ENCODE measurements at places on chromosomes 7 and 10.

- peak; percentile 36 for DNase-seq
Measured at GRCh38 chr10:32938554-32939061, 19.4 kb downstream of the ITGB1 start.

DNA sequence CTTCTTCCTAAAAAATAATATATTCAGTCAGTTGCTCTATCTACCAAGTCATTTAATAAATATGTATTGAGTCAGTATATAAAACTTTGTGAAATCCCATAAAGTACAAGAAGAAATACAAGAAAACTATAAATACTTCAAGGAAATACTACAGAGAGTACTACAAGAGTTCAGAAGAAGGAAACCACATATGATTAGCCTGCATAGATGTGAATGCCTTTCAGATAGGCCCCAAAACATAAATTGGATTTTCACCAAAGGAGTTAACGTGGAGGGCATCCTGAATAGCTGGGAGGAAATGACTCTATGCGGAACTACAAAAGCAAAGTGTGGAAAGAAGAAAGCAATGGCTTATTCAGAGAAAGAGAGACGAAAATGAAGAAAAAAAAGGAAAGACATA lies 120.1 kb downstream of the LRRN3 start:
- no peak for DNase-seq

- DNase-seq = no peak
Measured at GRCh38 chr7:26379711-26380110, 88.0 kb downstream of the SNX10 start.

DNA sequence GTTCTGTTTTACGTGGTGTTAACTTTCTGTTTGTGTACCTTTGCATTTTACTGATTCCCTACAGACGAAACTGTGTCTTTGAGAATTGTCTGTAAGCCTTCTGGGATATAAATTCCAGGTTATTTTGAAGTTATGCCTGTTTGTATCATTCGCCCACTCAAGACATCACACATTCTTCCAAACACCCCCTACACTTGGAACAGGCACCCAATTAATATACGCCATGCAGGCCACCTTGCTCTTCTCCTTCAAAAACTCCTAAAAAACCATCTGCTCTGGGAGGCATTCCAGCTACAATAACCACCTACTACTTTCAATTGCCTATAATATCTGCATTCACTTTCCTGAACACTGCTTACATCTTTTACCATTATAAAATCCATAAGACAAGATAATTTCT lies 453.3 kb downstream of the DGKB start:
- no peak for DNase-seq

GRCh38 chr7:88317422-88317821 lies 10.7 kb upstream of the STEAP4 start:
- DNase-seq = no peak

GRCh38 chr10:129168660-129169059 lies 298.4 kb upstream of the MGMT start:
- DNase-seq = no peak

GRCh38 chr7:133081119-133081598 lies 731 bp downstream of the CHCHD3 start:
- peak; percentile 33 for DNase-seq

DNA sequence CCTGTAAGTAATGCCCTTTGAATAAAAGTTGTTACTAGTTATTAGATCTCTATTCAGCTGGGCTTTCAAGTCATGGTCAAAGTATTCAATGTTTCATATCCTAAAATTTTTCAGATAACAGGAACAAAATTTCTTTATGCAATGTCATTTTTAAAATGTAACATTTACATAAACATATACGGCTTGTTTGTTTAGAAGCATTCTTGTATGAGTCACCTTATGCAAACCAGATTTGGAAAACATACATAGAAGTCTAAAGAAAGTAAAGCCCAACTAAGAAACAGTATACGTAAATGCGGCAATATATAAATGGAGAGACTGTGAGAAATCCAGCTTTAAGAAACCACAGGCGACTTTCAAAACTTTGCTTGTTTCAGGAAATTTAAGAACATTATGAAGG lies 10.5 kb downstream of the TMEM168 start:
- DNase-seq = no peak

GRCh38 chr10:76302481-76302880 lies 871.1 kb downstream of the LRMDA start:
- DNase-seq = no peak

DNA sequence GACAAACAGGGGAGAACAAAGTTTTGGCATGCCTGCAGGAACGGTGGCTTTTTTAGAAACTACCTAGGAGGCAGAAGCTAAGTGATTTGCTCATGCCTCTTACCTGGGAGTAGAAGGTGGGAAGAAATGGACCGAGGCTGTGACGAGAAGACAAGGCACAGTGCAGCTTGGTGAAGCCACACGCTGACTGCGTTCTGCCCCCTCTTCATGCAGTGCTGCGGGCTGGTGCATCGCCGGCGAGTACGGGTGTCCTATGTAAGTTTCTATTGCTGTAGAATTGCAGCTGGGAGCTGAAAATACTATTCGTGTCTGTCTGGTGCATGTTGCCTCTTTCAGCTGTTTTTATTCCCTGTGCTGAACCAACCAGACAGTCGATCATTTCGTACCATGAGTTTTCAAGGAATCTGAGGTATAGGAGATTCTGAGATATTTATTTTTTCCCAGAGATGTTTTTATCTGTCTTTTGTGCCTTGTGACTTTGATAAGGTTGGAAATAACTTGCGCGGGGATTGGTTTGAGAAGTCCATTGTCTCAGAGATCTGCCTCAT lies 120.9 kb downstream of the CACNB2 start:
- DNase-seq = no peak

- DNase-seq = no peak
Measured at GRCh38 chr10:118816471-118817168, 61.9 kb upstream of the CACUL1 start.
